ENCODE measurements at places on chromosomes 16 and 17.
A peak's percentile ranks its signal among the peaks of the same experiment; 100 is the strongest.

GRCh38 chr16:11303405-11304138, 22.4 kb upstream of the PRM1 start:
- no peak for DNase-seq

DNA sequence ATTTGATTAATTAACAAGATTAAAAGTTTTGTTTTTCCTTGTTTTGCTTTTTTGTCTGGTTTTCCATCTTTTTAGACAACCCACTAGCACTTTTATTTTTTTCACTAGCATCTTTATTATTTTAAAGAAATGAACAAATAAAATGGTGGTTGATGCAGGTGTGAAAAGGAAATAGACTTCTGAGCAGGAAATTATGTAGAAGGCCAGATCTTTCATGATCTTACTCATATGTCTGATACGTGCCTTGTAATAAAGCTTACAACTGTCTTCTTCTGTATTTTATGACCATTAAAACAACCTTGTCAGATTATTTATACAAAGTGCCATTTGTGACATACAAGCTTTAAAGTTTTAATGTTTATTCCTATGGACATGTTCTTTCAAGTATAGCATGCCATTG, 6.3 kb downstream of the SLFN12L start:
- DNase-seq: no peak

DNA sequence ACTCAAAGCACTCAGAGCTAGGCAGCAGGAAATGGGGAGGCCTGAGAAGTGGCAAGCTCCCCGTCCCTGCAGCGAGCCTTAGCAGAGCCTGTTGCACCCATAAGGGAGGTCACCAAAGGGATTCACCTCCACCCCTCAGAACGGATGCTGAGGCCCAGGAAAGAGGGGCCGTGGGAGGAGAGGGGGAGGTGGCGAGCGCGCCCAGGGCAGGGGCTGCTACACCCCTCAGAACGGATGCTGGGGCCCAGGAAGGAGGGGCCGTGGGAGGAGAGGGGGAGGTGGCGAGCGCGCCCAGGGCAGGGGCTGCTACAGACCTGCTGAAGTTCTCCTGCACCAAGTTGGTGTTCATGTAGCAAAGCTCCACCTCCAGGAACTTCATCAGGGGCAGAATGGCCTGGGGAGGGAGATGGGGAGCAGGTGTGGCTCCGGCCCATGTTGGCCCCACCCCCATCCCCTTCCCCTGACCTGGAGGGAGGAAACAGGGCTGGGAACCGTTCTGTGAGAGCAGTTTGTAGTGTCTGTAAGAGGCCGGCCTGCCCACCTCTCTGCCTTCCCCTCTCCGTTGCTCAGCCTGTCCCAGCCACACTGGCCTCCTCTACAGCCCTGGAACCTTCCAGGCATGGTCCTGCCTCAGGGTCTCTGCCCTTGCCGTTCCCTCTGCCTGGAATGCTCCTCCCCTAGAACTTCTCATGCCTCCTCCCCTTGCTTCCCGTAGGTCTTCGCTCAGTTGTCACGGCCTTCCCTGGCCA, 11.4 kb downstream of the UNC13D start:
- no peak for DNase-seq

GRCh38 chr16:29977063-29977825, 3.6 kb downstream of the TAOK2 start:
- no peak for DNase-seq

DNA sequence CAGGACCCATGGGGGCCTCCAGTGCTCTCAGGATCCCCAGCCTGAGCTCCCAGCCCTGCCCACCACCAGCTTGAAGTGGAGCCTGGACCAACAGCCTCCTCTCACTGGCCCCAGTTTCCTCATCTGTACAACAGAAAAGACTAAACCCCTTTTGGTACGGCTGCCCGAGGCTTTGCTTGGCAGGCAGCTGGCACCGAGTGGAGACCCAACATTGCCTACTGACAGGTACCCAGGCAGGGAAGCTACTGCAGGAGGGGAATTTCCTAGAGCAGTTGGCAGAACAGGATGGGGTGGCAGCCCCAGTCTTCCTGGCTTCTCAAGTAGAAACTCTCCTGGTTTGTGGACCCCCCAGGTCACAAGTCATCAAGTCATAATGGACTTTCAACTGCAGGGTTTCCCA, 14.2 kb downstream of the SREBF1 start:
- no peak for DNase-seq

GRCh38 chr16:65318138-65318537, 196.3 kb upstream of the CDH11 start:
- no peak for DNase-seq

DNA sequence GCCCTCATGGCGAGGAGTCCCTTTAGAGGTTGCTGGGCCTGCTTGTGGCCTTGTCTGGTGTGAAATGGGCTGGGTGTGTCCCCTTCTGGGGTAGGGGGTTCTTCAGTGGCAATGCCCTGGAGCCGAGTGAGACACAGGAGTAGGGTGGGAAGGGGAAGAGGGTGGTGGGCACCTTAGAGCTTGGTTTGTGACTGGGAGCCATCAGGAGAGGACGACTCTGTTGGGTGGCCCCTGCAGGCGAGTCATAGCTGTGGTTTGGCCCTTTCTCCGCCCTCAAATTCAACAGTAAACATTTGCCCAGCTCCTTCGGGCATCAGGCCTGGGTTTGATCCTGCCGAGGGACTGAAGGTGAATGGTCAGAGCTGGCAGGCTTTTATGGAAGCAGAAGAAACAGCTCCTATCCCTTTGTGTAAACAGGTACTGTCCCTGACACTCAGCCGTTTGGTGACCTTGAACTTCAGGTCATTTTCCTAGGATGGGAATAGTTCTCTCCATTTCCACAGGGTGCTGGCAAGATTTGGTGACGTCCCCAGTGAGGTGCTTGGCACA, 2.9 kb downstream of the E4F1 start:
- DNase-seq: no peak

GRCh38 chr17:58666858-58667267, 25.0 kb downstream of the TEX14 start:
- DNase-seq: no peak

DNA sequence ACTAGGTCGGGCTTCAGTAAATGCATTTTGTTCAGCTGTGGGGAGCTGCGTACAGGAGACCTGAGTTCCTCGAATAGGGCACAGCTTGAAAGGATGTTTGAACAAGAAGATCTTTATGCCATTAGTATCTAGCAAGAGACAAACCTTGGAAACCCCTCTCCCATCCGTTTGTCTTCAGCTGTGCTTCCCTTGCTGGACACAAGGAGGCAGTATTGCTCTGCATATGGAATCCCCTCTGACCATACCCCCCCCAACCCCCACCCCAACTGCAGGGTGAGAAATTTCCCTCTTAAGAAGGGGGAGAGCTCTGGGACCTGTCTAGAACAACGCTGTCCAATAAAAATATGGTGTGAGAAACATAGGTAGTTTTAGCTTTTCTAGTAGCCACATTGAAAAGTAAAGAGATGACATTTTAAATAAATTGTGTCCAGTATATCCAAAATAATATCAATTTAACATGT, 1.6 kb downstream of the MRM1 start:
- peak; percentile 88 for DNase-seq

- DNase-seq: no peak
Measured at GRCh38 chr16:86732621-86733295, 154.4 kb downstream of the FOXL1 start.

GRCh38 chr16:68356249-68356918, 45.6 kb downstream of the PRMT7 start:
- DNase-seq: no peak

DNA sequence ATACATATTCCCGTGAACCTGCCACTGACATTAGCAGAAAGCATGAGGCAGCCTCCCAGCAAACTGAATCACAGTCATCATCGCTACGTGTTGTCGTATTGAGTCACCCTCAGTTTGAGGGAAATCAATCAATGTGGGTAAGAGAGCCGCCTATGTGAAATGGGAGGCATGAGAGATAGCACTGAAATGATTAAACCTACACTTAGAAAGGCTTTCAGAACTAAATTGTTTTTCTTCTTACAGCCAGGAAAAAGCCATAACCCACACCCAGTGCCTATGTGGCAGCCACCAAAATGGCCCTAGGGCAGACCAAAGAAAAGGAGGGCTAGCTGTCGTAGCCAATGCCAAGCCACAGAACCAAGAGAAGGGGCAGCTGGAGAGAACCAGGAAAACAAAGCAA, 90.5 kb downstream of the ADAMTS18 start:
- no peak for DNase-seq

GRCh38 chr17:67615736-67616135, 102.0 kb upstream of the NOL11 start:
- DNase-seq: no peak
